ENCODE measurements at places on chromosomes 5 and 9.

GRCh38 chr5:74261866-74262265, 378.7 kb downstream of the ENC1 start:
- DNase-seq: no peak

DNA sequence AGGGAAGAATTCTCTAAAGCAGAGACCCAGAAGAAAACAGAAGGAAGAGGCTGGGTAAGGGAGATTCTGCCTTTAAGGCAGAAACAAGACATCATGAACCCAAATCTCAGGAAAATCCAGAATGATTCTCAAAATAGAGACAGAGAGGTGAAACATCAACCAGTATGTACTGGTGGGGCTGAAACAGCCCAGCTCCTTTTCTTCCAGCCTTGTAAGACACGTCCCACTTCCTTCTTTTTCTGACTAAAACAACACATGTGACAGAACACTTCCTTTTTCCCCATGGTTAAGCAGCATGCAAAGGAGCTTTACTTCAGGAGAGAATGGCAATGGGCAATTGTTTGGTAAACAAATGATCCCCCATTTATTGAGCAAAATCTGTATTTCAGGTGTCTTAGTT, 230.8 kb upstream of the NR4A3 start:
- no peak for DNase-seq

DNA sequence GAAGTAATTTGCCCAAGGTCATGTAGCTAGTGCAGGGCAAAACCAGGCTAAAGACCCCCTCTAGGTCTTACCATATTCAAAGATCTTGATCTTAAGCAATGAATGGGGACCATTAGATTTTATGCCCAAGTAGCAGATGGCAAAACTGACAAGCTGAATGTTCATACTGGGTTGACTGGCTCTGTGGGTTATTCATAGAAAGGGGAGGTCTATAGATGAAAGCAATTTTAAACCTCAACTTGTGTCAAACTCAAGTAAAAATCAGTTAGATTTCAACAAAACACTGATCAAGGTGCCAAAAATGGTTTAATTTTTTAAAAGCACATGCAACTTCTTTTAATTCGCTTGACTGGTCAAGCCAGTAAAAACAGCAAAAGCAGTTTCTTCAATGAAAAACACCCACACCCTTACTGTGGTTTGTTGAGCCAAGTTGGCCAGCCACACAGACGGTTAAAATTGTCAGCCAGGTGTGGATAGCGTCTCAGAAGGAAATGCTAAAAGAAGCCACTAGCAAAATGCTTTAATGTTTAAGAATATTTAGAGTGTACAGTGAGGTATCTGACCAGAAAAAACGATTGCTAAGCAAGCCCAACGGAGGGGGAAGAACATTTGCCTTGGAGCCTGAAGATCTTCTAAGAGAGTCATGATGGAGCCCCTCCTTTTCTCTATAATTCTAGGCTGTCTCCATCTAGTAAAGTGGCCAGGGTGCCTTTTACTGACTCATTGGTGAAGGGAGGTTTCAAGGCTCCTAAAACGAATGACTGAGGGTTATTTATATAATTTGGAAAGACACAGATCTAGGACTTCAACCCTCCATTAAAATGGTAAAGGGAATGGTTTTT, 539.6 kb upstream of the CLINT1 start:
- DNase-seq: no peak

- no peak for DNase-seq
Observed at GRCh38 chr5:135571066-135571609, 7.7 kb downstream of the CXCL14 start.

DNA sequence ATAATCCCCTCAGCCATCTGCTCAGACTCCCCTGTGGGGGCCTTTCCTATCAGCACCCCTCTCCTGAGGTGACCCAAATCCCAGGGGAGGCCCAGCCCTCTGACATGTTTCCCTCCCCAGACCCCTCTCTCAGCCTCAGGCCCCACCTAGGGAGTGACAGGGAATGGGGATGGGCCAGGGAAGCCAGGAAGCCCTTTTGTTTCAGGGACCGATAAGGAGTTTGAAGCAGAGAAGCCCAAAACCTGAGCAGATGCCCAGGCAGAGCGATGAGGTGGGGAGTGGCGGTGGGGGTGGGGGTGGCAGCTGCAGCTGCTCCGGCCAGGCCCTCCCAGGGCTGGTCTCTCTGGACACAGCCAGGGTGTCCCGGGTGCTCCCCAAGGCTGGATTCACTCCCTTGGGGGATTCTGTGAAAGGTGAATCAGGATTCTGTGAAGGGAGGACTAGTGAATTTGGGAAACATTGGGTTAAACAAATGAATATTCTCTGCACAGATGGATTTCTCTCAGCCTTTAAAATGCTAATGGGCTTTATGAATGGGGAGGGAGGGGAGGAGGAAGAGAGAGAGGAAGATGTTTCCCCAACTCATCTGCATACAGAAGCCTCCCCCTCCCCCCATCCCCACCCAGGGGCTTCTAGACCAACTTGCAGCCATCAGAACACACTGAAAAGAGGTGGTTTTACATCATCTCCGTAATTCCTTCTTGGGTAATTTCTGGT, 17.4 kb downstream of the AKNA start:
- DNase-seq: no peak

DNA sequence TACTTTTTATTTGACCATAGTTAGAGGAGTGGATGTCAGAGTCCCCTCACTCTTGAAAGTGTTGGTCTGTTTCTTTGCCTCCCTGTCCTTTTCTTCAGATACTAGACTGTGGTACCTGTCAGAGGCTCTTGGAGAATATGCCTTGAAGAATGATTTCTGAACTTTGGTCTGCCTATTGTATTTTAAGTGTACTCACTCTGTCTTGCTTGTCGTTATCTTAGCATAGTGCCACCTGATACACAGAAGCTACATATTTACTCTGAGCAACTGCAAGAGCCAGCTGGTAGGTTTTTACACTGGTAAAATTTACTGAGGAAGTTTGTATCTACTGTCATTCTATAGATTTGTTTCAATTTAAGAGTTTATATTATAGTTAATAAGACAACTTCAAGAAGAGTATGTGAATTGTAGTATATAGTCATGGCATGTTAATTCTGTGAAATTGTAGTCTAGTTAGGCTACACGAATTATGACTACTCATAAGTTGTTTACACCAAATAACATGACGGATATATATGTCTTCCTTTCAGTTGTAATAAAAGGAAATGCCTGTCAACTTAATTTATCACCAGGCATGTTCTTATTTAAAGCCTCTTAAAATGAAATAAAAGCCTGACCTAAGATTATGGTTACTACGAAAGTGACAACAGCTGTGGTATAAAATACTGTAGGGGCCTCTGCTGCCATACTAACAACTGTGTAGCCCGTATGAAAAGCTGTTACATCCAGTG, 201.7 kb downstream of the KDM4C start:
- no peak for DNase-seq

GRCh38 chr5:7759257-7759871, 91.6 kb downstream of the CFAP90 start:
- no peak for DNase-seq

All from activated T-cell treated with anti-CD3 and anti-CD28 coated beads for 1 hour (primary cell).